Stimulated activated CD4-positive, alpha-beta T cell treated with anti-CD3 and anti-CD28 coated beads, Interleukin-2, amount 100 ng/mL, for 4 hours (primary cell): ENCODE measurements at places on chromosomes 7 and 10.
A peak's percentile ranks its signal among the peaks of the same experiment; 100 is the strongest.

GRCh38 chr10:8182806-8183205 lies 128.3 kb downstream of the GATA3 start:
- DNase-seq, result no peak

DNA sequence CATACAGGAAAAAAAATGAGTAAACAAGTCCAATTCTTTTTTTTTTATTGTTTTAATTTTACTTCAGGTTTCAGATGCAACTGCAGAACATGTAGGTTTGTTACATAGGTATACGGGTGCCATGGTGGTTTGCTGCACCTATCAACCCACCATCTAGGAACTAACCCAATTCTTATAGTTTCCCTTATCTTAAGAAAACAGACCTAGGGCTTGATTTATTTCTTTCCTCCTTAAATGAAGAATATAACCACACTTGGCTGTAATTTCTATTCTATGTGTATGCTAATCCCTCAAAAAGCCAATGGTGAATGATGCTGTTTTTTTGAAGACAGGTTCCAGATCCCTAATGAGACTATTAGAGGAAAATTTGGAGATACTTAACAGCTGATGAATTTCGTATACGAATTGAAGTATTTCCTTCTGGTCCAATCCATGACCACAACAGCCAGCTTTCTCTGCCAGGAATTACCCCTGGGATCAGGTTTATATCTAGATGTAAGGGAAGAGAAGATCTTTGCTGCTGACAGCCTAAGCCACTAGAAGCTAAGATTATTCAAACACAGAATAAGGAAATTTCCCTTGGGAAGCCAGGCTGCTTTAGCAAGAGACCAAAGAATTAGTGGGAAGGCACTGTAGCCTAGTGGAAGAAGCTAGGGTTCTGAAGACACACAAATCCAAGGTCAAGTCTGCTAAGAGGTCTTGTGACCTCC lies 115.8 kb downstream of the INHBA start:
- no peak for DNase-seq

DNA sequence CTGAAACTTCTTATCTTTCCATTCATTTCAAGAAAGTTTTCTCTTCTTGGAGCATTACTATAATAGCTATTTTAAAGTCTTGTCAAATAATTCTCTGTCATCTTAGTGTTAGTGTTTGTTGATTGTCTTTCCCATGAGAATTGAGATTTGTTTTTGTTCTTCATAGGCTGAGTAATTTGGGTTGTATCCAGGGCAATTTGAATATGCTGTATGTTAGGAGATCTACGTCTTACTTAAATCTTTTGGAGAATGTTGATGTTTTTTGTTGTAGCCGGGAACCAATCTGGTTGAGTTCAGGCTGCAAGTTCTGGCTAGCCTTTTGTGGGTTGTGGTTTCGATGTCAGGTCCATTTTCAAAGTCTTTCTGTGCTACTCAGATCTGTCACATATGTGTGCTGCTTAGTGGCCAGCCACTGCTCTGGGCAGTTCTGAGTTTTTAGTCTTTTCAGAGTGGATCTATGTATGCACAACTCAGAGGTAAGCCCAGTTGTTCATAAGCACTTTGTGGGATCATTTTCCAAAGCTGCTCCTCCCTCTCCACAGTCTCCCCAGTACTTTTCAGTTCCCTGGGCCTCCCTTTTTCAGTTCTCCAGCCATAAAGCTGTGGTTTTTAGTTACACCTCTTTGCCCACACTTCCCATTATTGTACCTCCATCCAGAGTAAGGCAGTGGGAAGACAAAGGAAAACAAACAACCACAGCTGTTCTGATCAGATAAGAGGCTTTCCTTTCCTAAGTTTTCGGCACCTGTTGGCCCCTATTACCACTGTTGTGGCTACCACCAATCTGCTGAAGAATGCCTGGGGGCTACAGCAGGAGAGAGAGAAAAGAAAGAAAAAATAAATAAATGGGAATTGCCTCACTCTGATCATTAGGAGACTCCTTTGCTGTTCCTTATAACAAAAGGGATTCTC lies 4.7 kb upstream of the CCNJ start:
- DNase-seq, result no peak

- no peak for DNase-seq
These were observed 357.6 kb downstream of the SFMBT2 start for GRCh38 chr10:7053195-7053594.

GRCh38 chr10:71696628-71697326 lies 22.8 kb downstream of the C10orf105 start:
- peak; percentile 50 for DNase-seq

DNA sequence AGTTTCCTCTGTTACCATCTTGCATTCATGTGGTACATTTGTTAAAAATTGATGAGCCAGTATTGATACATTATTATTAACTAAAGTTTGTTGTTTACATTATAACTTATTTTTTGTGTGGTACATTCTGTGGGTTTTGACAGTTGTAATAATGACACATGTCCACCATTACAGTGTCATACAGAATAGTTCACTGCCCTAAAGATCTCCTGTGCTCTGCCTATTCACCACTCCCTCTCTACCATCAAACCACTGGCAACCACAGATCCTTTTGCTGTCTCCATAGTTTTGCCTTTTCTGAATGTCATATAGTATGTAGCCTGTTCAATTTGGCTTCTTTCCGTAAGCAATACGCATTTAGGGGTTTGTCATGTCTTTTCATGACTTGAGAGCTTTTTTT lies 156.9 kb downstream of the PHF14 start:
- DNase-seq, result no peak

DNA sequence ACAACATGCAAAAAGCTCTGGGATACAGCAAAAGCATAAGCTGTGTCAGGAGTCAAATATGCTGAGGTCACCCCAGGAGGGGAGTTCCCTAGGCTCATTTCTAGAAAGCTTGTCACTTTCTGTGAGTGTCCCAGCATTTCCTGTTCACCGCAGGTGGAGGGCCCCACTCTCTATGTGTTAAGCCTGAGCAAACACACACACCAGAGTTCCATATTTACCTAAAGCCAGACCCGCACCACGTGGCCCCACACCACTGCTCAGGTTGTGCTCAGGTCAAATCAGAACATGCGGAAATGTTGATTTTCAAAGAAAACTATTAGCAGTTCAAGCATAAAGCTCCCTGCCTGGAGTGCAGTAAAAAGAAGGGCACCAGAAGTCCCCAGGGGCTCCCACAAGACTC lies 259.6 kb upstream of the PPP2R2D start:
- DNase-seq, result no peak

GRCh38 chr10:1543596-1543995 lies 193.7 kb downstream of the ADARB2 start:
- no peak for DNase-seq

DNA sequence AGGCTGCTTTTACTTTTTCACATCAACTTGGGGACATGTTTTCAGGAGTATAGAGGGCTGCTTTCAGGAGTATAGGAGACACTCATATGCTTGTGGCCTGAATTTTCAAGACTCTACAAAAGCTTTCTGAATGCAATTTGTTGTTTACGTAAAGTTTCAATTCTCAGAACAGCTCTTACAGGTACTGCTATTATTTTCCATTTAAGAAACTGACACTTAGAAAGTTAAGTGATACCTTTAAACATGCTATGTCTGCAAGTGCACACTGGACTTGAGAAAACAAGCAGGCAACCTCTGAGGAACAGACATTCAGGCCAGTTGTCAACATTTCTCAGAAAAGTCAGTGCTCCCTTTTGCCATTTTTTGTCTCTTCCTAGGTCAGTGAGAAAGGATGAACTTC lies 70.0 kb upstream of the PHYHIPL start:
- DNase-seq, result no peak

DNA sequence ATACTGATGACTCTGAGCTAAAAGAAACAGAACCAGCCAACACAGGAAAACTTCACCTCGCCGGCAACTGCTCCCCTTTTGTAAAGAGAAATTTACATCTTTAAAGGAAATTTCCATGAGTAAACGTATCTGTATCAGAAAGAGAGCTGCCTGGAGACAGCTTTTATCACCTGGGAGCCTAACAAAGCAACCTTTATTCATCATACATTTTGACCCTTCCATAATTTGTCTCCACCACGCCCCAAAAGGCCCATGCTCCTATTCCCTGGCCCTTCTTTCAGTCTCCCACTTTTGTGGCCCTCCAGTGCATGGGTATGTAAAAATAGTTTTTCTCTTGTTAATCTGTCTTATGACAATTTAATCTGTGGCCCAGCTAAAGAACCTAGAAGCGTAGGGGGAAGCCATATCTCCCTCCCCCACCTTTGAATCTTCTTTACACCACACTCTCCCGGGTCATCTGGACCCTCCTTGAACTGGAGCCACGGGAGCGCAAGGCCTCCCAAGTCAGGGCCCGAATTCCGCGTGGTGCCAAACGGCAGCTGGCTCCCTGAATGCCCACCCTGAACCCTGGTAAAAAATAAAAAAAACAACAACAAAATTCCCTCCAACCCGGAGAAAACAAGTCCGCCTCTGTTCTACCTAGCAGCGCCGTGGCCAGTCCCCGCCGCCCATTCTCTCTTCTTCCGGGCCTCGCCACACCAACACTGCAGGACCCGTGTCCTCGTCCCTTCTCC lies 15.4 kb upstream of the FKBP9 start:
- no peak for DNase-seq

- DNase-seq, result peak; percentile 54
These were observed 217.8 kb upstream of the MKLN1 start for GRCh38 chr7:131109759-131110296.

DNA sequence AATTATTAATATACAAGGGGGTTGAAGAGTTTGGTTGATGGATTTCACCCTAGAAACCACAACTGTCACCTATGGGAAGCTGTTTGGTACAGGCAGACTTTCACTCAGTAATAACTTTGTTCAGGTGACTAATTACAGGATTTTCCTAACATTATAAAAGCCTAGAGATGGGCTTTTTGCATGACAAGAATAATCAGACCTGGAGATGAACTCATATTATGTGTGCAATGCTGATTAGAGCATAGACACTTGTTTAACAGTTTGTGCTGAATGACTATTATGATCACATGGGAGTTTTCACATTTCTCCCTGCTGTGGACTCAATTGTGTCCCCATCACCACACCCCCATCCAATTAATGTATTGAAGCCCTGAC lies 90.2 kb upstream of the STEAP4 start:
- DNase-seq, result no peak

GRCh38 chr7:50557099-50557498 lies 8.1 kb downstream of the DDC start:
- DNase-seq, result no peak

DNA sequence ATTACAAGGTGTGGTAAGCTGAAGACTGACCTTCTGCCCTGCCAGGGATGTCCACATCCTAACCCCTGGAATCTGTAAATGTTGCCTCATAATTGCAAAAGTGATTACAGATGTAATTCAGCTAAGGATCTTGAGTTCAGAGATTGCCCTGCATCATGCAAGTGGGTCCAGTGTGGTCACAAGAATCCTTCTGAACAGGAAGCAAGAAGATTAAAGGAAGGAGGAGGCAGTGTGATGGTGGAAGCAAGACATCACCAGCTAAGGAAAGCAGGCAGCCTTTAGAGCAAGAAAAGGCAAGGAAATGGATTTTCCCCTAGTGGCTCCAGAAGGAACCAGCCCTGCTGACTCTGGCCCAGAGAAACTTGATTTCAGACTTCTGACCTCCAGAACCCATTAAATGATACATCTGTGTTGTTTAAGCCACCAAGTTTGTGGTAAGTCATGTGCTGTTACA lies 78.1 kb downstream of the USP6NL start:
- no peak for DNase-seq

GRCh38 chr7:51774178-51774577 lies 457.6 kb upstream of the COBL start:
- no peak for DNase-seq

GRCh38 chr7:134452991-134453473 lies 5.9 kb downstream of the AKR1B1 start:
- no peak for DNase-seq

DNA sequence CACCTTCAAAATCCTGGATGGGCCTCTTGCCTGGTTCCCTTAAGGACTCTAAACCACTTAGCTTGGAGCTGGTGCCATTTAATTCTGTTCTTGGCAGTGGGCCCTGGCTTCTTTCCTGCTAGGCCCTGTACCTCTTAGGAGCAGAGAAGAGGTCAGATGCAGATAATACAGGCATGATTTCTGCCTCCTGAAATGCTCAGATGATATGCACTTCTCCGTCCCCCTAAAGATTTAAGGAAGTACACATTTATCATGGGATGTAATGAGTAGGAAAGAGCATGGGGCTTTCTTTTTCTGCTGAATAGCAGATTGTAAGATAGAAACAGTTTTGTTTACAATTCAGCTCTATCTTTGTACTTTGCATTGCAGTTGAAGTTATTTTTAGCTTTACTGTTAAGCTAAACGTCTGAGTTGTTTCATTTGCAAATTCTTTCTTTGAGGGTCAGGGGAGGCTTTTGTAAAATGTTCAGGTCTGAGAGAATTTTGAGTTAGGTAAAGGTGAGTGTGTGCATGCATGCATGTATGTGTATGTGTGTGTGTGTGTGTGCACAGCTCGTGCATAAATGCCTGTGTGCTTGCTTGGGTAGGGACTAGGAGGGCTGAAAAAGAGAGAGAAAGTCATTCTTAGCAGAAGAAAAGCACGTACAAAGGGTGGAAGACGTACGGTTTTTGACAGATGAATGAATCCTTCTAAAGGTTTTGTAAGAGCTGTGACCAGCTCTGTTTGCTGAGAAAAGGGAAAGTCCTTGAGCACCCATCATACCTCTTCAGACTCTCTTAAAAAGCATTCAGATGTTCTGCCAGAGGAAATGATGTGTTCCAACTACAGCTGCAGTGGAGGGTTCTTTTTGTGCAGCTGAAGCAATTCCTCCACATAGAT lies 364.2 kb downstream of the AUTS2 start:
- no peak for DNase-seq

GRCh38 chr10:113057948-113058522 lies 108.0 kb downstream of the TCF7L2 start:
- DNase-seq, result no peak

- DNase-seq, result no peak
These were observed 103.5 kb downstream of the MICALL2 start for GRCh38 chr7:1355568-1356340.

- no peak for DNase-seq
These were observed 107.4 kb downstream of the ZEB1 start for GRCh38 chr10:31426401-31426800.

- no peak for DNase-seq
These were observed 507.4 kb upstream of the PODXL start for GRCh38 chr7:132063800-132064199.

DNA sequence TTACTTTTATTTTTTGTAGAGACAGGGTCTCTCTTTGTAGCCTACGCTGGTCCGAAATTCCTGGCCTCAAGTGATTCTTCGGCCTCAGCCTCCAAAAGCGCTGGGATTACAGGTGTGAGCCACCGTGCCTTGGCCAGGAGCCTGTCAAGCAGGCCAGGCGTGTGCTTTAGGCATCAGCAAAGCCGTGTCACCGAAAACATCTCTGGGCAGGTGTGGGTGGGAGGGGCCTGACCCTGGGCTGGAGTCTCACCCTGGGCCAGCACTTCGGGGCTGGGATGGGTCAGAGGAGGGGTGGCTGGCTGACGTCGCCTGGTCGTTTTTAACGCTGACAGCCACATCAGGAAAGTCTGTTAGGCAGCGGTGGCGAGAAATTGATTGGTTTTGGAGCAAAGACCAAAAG lies 80.9 kb downstream of the UNCX start:
- no peak for DNase-seq

- DNase-seq, result no peak
These were observed 83.5 kb upstream of the PRKG1 start for GRCh38 chr10:50990568-50991455.
